NCI-H1048 (cell line): ENCODE measurements at places on chromosomes 4 and X.

DNA sequence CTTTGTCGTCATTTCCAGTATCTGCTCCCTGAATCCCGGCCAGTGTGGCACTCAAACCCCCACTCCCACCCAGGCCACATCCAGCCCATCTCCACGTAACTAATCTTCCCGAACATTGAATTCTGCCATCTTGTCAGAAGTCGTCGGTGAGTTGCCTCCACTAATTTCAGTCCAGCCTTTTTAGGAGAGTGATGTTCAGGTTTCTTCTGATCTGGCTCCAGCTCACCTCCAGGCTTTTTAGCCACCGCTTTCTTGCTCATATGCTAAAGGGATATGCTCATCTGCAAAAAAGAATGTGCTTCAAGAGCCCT, 1.3 kb downstream of the TMEM165 start:
- DNase-seq = no peak

DNA sequence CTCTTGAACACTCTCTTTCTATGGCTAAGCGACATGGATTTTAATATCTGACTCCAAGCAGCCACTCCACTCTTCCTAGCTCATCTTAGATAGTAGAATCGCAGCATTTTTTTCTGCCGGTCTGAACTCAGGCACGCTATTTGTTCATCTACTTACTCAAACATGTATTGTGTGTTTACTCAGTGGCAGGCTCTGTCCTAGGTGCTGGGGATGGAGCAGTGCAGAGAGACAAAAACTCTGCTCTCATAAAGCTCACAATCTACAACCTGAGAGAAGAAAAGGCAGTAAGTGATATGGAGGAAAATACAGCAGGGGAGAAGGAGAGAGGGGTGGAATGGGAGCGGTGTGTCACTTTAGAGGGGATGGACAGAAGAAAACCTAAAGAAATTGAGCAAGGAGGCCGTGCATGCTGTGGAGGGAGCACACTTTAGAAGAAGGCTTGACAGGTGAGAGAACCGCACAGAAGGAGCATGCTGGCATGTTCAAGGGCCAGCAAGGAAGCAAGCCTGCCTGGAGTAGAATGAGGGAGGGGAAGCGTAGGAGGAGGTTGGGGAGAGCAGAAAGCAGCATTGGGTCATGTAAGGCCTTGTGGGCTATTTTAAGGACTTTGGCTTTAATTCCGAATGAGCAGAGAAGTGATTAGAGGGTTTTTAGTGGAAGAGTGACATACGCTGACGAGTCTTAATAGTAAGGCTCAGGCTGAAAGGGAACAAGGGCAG, 132.0 kb downstream of the ANK2 start:
- DNase-seq = no peak

GRCh38 chr4:148310756-148311155, 131.5 kb downstream of the NR3C2 start:
- DNase-seq = no peak

DNA sequence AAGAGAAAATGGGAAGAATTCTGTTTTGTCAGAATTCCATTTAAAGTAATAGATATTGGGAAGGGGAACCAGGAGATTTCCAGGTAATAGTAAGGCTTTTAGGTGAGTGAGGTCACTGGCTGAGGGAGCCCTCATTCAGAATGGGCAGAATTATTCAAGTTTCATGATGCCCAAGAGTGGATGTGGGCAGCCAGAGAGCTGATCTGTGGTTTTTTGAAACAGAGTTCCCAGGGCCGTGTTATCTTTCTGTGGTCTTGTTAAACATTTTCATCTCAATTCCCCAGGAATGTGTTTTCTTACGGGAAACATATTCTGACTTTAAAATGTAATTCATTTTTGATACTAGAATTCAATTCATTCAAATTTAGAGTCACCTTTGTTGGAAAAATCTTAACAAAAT, 182.0 kb upstream of the AADAT start:
- DNase-seq = no peak

DNA sequence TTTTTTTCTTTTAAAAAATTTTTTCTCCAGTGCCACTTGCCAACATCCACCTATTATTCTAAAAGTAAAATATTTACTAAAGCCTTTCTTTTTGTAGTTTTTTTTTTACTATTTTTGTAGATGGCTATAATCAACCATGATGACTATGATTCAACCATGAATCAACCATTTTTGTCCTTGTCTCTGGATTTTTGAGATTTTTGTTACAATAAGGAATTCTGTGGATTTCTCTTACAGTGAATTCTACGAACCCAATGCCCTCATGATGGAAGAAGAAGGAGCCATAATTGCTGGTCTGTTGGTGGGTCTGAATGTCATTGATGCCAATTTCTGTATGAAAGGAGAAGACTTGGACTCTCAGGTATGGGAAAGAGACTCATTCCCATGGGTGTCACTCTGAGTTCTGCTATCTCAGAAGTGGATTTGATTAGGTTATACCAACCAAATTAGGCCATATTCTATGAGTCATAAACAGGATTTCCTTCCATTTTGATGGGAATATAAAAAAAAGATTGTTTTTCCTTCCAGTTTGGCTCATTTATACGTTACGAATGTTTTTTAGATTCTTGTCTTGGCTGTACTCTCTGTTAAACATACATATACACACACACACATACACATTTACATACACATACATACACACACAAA, 46.7 kb downstream of the RUFY3 start:
- no peak for DNase-seq

DNA sequence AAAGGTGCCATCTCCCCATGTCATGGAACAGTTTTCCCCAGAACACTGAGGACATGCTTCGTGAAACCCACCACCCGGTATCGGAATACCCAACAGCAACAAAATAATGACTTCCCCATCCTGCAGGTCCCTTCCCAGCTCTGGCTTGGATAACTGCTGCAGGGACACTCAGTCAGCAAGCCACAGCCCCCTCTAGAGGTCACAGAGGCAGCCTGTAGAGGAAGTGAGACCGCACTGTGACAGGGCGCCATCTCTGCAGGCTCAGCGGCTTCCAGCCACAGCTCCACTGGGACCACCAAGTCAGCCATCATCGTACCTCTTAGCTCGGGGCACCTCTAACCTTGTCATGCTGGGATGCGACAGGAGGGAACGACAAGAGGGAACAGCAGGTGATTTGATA, 315.9 kb downstream of the LDB2 start:
- no peak for DNase-seq

DNA sequence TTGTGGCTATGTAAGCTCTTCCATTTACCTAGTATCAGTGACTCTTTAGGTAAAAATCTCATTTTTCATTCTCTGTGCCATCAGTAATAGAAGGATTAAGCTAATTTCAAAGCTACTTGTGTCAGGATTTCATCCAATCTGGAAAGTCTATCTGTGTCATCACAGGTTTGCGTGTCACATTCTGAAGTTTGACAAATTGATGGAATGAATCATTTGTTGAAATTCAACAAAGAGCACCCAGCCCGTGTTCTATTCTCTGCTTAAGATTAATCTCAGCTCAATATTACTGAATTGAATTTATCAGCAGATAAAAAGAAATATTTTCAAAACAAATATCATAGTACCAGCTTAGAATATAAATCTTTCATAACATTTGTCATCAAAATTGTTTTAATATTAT, 35.8 kb downstream of the LANCL3 start:
- DNase-seq = no peak

GRCh38 chr4:163484906-163485305, 9.6 kb upstream of the TMA16 start:
- no peak for DNase-seq

DNA sequence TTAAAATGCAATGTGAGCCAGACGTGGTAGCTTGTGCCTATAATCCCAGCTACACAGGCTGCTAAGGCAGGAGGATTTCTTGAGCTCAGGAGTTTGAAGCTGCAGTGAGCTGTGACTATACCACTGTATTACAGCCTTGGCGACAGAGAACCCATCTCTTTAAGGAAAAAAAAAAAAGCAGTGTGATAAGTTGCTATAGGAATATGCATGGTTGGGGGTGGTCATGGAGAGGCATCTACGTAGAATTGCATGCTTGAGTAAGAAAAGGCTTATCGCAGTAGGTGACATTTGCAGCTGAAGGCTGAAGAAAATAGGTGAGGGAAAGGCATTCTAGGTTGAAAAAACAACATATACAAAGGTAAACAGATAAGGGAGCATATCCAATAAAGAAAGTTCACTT, 4.1 kb downstream of the DIAPH2 start:
- DNase-seq = no peak

- no peak for DNase-seq
Measured at GRCh38 chr4:7844594-7844991, 95.1 kb downstream of the AFAP1 start.

DNA sequence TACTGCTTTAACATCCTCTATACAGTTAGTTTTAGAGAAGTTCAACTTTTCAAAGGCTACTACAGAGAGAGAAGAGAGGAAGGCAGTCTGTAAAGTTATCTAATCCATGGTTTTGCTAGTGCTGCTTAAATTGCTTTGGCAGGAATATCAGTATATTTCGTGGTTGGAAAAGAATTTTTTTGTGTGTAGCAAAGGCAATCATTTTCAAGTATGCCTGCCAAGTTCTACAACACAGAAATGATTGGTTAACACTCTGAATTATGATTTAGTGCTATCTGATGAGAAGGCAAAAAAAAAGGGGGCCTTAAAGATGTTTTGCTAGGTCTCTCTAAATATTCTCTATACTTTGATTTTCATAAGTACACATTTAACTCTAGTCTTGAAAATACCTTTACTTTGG, 133.1 kb downstream of the JADE1 start:
- DNase-seq = no peak

DNA sequence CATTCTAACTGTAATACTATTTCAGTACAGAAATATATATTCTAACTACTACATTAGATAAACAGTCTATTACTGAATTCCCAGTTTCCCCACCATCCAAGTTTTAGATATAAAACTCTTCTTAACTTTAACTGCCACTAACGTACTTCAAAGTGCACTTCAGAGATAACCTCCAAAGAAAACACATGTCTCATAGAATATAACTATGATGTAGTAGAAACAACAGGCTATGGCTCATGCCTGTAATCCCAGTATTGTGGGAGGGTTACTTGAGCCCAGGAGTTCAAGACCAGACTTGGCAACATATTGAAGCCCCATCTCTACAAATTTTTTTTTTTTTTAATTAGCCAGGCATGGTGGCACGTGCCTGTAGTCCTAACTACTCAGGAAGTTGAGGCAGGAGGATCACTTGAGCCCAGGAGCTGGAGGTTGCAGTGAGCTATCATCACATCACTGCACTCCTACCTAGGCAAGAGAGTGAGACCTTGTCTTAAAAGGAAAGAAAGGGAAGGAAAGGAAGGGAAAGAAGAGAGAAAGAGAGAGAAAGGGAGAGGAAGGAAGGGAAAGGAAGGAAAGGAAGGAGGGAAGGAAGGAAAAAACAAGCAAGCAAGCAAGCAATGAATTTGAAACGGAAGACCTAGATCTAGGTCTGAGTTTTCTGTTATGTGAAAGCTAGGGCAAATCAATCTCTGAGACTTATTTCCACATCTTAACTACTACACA, 4.8 kb downstream of the HAUS3 start:
- no peak for DNase-seq

DNA sequence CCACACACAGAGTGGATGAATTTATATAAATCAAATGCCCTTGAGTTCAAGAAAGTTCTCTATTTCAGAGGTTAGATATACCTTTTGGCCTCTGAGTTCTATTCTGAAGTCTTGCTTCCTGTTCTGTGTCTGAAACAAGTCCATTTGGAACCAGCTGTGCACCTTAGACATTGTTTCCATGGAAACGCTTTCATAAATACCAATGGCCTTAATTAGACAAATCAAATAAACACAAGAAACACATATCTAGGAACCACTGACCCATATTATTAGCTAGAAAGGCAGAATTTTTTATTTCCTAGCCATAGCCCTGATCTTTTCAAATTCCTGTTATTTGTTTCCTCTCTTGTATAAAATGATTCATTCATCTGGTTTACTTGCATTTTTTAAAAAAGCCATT, 8.4 kb upstream of the C4orf54 start:
- no peak for DNase-seq

DNA sequence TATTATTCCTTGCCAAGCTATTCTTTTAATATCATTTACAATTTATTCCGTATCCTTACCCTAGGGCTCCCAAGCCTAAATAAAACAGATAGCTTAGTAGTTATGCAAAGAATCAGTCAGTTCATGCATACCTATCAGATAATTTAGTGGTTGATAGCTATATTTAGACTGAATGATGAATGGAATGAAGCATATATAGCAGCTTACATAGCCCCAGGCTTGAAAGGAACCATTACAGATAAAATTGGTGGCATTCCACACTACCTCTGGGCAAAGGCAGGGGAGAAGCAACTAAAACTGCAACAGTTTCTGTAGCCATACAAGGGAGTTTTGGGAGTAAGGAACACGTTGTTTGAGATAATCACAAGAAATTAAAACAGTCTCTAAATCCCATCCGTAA, 2.7 kb downstream of the ACE2 start:
- DNase-seq = no peak

GRCh38 chrX:9376111-9376510, 88.7 kb upstream of the TBL1X start:
- DNase-seq = no peak

- no peak for DNase-seq
Measured at GRCh38 chr4:85676850-85677590, 202.1 kb downstream of the ARHGAP24 start.

- no peak for DNase-seq
Measured at GRCh38 chr4:173332021-173332487, 2.1 kb downstream of the HMGB2 start.
